ENCODE measurements at places on chromosomes 11 and 22.
A peak's percentile ranks its signal among the peaks of the same experiment; 100 is the strongest.

- H3K4me1 ChIP-seq: peaks cover 24% of the 10 kb centered on the region
- DNase-seq: peak; percentile 17
- H3K36me3 ChIP-seq: no peaks in the 10 kb centered on the region
- no peaks in the 10 kb centered on the region for H3K27me3 ChIP-seq
- no peak overlapping the region for H3K4me3 ChIP-seq
Measured at GRCh38 chr11:9315078-9315688, 790 bp upstream of the TMEM41B start.

DNA sequence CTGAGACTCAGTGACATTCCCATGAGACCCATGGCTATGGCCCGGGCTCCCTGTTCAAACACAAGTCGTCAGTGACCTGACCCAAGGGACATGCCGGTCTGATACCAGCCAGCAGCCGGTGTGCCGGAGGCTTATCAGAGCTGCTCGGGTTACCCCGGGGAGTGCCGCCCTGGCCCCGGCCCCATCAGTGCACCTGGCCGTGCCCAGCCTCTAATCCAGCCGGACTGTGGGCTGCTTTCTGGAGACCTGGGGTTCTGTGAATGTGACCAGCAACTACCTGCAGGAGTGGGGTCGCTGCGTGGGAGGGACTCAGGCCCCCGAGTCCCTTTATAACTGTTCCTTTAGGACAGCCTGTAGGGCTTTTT, 52.7 kb downstream of the LINC01488 start:
- no peaks in the 10 kb centered on the region for H3K36me3 ChIP-seq
- no peak overlapping the region for H3K27ac ChIP-seq
- H3K4me1 ChIP-seq: no peaks in the 10 kb centered on the region

- DNase-seq: no peak
- no peaks in the 10 kb centered on the region for H3K36me3 ChIP-seq
- no peak overlapping the region for H3K27ac ChIP-seq
- H3K4me1 ChIP-seq: no peaks in the 10 kb centered on the region
- H3K27me3 ChIP-seq: no peaks in the 10 kb centered on the region
- no peak overlapping the region for H3K4me3 ChIP-seq
Measured at GRCh38 chr11:122393209-122393860, 262.2 kb upstream of the UBASH3B start.

DNA sequence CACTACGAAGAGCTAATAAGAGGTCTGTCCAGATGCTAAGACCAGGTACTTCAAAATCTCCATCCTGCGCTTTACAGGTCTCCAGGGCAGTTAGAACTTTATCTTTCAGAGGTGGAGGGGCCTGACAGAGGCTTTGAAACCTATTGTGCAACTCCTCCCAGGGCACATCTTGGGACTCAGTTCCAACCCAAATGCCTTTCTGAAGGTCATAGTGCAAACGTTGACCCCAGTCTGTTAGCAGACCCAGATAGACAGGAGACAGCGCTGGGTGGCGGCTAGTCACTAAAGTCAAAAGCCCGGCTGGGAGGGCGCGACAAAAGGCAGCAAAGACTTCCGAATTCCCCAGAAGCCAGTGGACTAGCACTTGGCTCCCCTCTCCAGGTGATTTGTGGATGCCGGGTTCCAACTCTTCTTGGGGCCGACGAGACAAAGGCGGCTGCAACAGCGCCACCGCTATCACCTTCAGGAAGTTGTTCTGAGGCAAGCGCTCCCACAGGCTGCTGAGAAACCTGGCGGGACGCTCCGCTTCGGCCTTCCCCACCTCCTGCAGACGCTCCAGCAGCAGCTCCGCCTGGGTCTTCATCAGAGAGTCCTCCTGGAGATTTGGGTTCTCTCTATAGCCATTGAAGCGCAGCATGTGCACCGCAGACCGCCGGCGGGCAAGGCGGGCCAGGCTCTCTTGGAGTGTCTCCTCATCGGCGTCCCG, 728 bp downstream of the FANCF start:
- peaks cover 33% of the 10 kb centered on the region for H3K4me1 ChIP-seq
- H3K4me3 ChIP-seq: peak overlapping the region; percentile 84
- peak overlapping the region; percentile 96 for H3K27ac ChIP-seq
- H3K27me3 ChIP-seq: no peaks in the 10 kb centered on the region

- no peaks in the 10 kb centered on the region for H3K4me1 ChIP-seq
- H3K36me3 ChIP-seq: no peaks in the 10 kb centered on the region
- H3K27ac ChIP-seq: no peak overlapping the region
- H3K4me3 ChIP-seq: no peak overlapping the region
Measured at GRCh38 chr11:73585834-73586575, 11.9 kb downstream of the FAM168A start.

DNA sequence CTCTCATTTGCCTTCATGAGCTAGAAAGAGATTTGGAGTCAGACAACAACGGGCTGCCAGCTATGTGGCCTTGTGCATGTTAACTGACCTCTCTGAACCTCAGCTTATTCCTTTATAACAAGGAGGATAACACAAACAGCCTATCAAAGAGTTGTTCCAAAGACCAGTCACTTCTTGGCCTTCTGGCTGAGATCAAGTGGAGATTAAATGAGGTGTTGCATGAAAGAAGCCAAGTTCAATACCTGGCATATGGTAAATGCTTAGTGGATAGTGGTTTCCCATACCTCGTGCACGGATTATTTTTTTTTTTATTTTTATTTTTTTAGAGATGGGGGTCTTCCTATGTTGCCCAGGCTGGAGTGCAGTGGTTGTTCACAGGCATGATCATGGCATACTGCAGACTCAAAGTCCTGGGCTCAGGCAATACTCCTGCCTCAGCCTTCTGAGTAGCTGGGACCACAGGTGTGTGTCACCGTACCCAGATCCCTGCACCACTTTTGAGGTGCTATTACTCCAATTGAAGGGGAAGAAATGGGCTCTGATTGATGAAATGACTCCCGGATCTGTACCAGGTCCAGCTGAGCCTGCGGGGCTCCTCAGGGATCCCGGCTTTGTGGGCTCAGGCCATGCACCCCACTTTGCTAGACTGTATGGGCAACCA, 4.9 kb downstream of the LGALS1 start:
- peaks cover 31% of the 10 kb centered on the region for H3K4me1 ChIP-seq
- no peaks in the 10 kb centered on the region for H3K27me3 ChIP-seq
- H3K27ac ChIP-seq: no peak overlapping the region

GRCh38 chr11:78952890-78953289, 378.2 kb upstream of the NARS2 start:
- DNase-seq: no peak
- no peak overlapping the region for H3K4me3 ChIP-seq
- no peaks in the 10 kb centered on the region for H3K27me3 ChIP-seq
- no peaks in the 10 kb centered on the region for H3K36me3 ChIP-seq
- H3K27ac ChIP-seq: no peak overlapping the region

DNA sequence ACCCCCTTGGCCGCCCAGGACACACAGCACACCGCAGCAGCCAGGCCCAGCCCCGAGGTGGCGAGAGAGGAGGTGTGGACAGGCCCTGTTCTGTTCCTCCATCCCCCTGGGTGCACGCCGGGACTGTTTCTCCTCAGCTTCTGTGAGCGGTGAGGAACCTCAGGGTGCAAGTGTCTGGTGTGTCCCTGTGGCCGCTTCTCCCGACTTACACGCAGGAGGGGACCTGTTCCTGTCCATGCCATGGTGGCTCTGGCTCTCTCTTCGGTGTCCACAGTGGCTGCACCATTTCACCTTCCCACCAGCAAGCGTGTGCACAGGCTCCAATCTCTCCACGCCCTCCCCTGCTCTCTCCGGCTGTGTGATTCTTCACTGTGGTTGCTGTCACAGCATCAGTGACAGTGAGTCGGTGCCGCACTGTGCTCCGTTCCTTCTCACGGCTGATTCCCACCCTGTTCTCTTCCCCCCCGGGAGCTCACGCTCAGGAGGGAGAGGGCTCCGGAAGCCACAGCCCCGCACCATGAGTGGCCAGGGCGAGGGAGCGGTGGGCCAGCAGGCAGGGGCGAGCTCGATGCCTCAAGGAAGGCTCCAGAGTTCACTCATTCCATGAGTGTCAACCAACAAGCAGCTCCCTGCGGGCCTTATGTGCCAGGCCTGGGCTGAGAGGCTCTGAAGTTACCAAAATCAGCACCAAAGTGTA, 18.6 kb upstream of the WNT7B start:
- H3K36me3 ChIP-seq: no peaks in the 10 kb centered on the region
- H3K27ac ChIP-seq: peak overlapping the region; percentile 72
- H3K27me3 ChIP-seq: no peaks in the 10 kb centered on the region
- DNase-seq: no peak
- H3K4me1 ChIP-seq: peaks cover 24% of the 10 kb centered on the region

- no peaks in the 10 kb centered on the region for H3K36me3 ChIP-seq
- DNase-seq: no peak
- H3K27ac ChIP-seq: no peak overlapping the region
- H3K4me1 ChIP-seq: no peaks in the 10 kb centered on the region
- no peak overlapping the region for H3K4me3 ChIP-seq
- no peaks in the 10 kb centered on the region for H3K27me3 ChIP-seq
Measured at GRCh38 chr22:19998991-19999820, 17.4 kb downstream of the ARVCF start.

GRCh38 chr11:68256331-68256741, 15.4 kb downstream of the C11orf24 start:
- DNase-seq: no peak
- no peaks in the 10 kb centered on the region for H3K36me3 ChIP-seq
- no peak overlapping the region for H3K27ac ChIP-seq
- H3K4me1 ChIP-seq: peaks cover 5% of the 10 kb centered on the region
- H3K27me3 ChIP-seq: no peaks in the 10 kb centered on the region

DNA sequence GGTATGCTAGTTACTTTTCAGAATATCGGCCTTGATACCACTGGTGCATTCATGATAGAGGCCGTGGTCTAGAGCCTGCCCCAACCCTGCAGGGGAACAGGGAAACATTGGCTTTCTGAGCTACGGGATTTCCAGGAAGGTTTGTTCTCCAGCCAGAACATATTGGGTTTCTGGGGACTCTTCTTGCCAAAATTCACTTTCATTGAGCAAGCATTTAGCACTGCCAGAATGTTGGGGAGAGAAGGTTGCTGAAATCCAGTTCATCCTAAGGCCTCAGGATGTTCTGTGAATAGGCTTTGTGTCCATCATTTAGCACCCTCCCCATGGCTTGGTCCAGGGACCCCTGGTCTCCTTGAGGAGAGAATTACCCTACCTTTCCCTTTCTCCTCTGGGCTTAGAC, 36.7 kb downstream of the DRG1 start:
- H3K27me3 ChIP-seq: no peaks in the 10 kb centered on the region
- H3K27ac ChIP-seq: no peak overlapping the region
- no peaks in the 10 kb centered on the region for H3K4me1 ChIP-seq
- H3K4me3 ChIP-seq: no peak overlapping the region

- H3K4me1 ChIP-seq: no peaks in the 10 kb centered on the region
- H3K27ac ChIP-seq: no peak overlapping the region
- H3K36me3 ChIP-seq: no peaks in the 10 kb centered on the region
- no peaks in the 10 kb centered on the region for H3K27me3 ChIP-seq
- no peak for DNase-seq
Measured at GRCh38 chr11:106172386-106172991, 95.0 kb downstream of the AASDHPPT start.

GRCh38 chr11:117072517-117073461, 25.4 kb downstream of the SIK3 start:
- no peaks in the 10 kb centered on the region for H3K36me3 ChIP-seq
- H3K27me3 ChIP-seq: no peaks in the 10 kb centered on the region
- peaks cover 56% of the 10 kb centered on the region for H3K4me1 ChIP-seq
- no peak overlapping the region for H3K4me3 ChIP-seq
- peak overlapping the region; percentile 31 for H3K27ac ChIP-seq
- no peak for DNase-seq

DNA sequence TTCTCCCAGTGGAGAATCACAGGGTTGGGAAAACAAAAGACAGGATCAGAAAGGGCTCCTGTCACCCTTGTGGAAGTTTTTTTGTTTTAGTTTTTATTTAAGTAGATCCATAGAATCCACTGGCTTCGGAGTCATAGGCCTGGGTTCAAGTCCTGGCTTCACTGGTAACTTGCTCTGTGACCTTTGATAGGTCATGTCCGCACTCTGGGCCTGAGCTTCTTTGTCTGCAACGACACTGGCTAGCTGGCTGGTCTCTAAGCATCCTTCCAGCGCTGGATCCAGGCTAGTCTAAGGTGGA, 1.4 kb downstream of the ZFTA start:
- DNase-seq: no peak
- no peaks in the 10 kb centered on the region for H3K36me3 ChIP-seq
- H3K4me1 ChIP-seq: peaks cover 55% of the 10 kb centered on the region
- no peaks in the 10 kb centered on the region for H3K27me3 ChIP-seq
- H3K4me3 ChIP-seq: no peak overlapping the region

DNA sequence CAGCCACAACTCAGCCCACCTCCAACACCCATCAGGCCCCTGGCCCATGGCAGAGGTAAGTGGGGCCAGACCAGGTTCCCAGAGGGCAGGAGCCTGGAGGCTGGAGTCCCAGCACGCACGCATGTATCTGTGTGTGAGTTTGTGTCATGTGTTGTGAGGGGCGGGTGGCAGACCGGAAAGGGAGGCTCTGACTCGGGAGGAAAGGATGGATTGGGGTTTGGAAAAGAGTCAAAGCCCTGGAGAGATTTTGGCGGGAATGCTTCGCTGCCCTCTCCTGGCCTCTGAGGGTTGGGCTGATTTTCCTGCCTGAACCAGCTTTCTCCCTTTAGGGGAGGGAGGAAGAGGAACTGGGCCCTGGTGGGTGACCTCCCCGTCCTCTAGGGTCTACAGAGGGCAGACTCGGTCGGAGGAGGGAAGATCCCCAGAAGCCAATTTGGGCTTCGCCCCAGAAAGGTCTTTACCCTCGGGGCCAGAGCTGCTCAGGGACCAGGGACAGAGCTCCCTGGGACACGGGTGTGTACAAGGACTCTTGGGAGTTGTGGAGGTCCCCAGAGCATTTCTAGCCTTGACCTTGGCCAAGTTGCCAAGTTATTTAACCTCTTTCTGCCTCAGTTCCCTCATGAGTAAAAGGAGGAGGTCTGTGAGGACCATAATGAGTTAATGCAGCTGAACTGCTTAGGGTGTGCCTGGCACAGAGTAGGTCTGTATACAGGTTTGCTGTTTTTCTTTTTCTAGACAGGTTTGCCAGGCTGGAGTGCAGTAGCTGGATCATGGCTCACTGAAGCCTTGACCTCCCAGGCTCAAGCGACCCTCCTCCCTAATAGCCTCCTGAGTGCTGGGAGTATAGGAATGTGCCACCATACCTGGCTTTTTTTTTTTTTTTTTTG, 6.9 kb downstream of the C11orf68 start:
- no peaks in the 10 kb centered on the region for H3K36me3 ChIP-seq
- no peaks in the 10 kb centered on the region for H3K27me3 ChIP-seq
- DNase-seq: peak; percentile 31
- H3K27ac ChIP-seq: no peak overlapping the region

- H3K4me1 ChIP-seq: no peaks in the 10 kb centered on the region
- no peak overlapping the region for H3K4me3 ChIP-seq
- H3K27me3 ChIP-seq: no peaks in the 10 kb centered on the region
- DNase-seq: no peak
- no peak overlapping the region for H3K27ac ChIP-seq
Measured at GRCh38 chr11:70680781-70681281, 282.5 kb downstream of the CTTN start.

GRCh38 chr11:104343578-104343977, 179.6 kb upstream of the PDGFD start:
- H3K27me3 ChIP-seq: no peaks in the 10 kb centered on the region
- H3K36me3 ChIP-seq: no peaks in the 10 kb centered on the region
- H3K4me3 ChIP-seq: no peak overlapping the region
- H3K27ac ChIP-seq: no peak overlapping the region
- no peak for DNase-seq

Data from body of pancreas (tissue), 4 donors.